Neuronal stem cell (in vitro differentiated cells): ENCODE measurements at places on chromosomes 1 and 21.

DNA sequence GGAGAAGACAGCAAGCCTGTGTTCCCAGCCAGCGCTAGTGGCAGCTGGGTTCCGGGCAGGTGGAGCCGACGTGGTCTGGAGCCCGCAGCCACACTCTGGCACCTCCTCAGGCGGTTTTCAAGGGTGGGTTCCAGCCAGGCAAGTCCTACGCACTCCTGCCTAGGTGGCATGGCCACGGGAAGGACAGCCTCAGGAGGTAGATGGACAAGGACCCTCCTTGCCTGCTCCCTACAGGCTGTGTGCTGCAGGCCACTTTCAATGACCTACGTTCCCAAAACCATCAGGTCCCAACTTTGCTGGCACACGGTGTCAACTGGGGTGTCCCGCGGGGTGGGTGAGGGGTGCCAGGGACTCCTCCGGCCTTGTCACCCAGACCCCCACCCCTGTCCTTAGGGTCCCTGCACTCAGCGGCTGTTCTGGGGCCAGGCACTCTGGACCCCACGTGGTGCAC, 6.7 kb upstream of the PTGER3 start:
- DNase-seq, result no peak
- peaks cover 41% of the 10 kb centered on the region for H3K36me3 ChIP-seq
- no peaks in the 10 kb centered on the region for H3K27me3 ChIP-seq

GRCh38 chr1:186785503-186785902, 43.2 kb upstream of the PLA2G4A start:
- no peaks in the 10 kb centered on the region for H3K4me1 ChIP-seq
- no peak overlapping the region for H3K27ac ChIP-seq
- H3K27me3 ChIP-seq, result no peaks in the 10 kb centered on the region
- DNase-seq, result no peak
- H3K36me3 ChIP-seq, result no peaks in the 10 kb centered on the region
- no peak overlapping the region for H3K4me3 ChIP-seq

DNA sequence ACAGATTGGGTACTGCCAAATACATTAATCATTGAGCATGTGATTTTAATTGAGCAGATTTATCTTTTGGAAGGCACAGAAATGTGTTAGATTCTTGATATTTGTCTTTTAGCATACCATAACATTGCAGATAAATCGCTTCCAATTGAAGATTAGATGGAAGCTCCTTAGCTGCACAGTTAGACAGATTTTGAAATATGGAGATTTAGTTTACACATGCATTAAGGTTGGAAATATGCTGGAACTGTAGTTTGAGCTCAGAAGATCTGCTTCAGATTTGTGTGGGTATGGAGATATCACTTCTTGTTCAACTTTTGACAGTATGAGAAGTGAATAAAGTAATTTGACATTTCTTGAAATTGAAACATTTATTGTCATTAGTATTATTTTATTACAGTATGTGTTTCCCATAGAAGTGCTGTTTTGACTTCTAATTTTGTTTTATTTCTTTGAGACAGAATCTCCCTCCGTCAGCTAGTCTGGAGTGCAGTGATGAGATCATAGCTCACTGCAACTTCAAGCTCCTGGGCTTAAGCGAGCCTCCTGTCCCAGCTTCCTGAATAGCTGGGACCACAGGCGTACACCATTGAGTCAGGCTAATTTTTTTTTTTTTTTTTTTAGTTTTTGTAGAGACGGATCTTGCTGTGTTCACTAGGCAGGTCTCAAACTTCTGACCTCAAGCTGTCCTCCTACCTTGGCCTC, 29.1 kb downstream of the THRAP3 start:
- no peak overlapping the region for H3K4me3 ChIP-seq
- H3K36me3 ChIP-seq, result peaks cover 55% of the 10 kb centered on the region
- no peaks in the 10 kb centered on the region for H3K27me3 ChIP-seq
- no peak overlapping the region for H3K27ac ChIP-seq
- no peak for DNase-seq

DNA sequence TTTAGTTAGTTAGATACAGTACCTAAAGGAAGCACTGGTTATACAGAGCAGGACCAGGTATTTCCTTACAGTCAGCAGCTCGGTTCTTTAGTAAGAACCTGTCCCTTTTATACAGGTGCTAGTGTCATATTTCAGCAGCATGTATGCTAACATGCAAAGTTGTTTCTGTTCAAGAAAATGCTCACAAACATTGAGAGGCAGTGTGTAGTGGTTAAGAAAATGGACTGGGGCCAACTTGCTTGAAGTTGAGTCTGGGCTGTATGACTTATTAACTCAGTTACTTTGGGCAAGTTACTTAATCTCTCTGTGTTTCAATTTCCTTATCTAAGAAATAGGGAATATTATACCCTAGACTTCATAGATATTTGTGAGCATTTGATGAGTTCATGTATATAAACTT, 31.1 kb downstream of the AK4 start:
- no peak for DNase-seq
- H3K36me3 ChIP-seq, result no peaks in the 10 kb centered on the region
- peaks cover 7% of the 10 kb centered on the region for H3K4me1 ChIP-seq
- H3K4me3 ChIP-seq, result no peak overlapping the region
- no peak overlapping the region for H3K27ac ChIP-seq

GRCh38 chr1:24917327-24918074, 12.6 kb downstream of the RUNX3 start:
- H3K27me3 ChIP-seq, result peaks cover 90% of the 10 kb centered on the region
- no peaks in the 10 kb centered on the region for H3K36me3 ChIP-seq
- DNase-seq, result no peak
- no peak overlapping the region for H3K27ac ChIP-seq

- H3K27me3 ChIP-seq, result no peaks in the 10 kb centered on the region
- no peak overlapping the region for H3K27ac ChIP-seq
- H3K36me3 ChIP-seq, result no peaks in the 10 kb centered on the region
- no peak overlapping the region for H3K4me3 ChIP-seq
- no peaks in the 10 kb centered on the region for H3K4me1 ChIP-seq
Measured at GRCh38 chr1:88275259-88275862, 408.7 kb upstream of the PKN2 start.

DNA sequence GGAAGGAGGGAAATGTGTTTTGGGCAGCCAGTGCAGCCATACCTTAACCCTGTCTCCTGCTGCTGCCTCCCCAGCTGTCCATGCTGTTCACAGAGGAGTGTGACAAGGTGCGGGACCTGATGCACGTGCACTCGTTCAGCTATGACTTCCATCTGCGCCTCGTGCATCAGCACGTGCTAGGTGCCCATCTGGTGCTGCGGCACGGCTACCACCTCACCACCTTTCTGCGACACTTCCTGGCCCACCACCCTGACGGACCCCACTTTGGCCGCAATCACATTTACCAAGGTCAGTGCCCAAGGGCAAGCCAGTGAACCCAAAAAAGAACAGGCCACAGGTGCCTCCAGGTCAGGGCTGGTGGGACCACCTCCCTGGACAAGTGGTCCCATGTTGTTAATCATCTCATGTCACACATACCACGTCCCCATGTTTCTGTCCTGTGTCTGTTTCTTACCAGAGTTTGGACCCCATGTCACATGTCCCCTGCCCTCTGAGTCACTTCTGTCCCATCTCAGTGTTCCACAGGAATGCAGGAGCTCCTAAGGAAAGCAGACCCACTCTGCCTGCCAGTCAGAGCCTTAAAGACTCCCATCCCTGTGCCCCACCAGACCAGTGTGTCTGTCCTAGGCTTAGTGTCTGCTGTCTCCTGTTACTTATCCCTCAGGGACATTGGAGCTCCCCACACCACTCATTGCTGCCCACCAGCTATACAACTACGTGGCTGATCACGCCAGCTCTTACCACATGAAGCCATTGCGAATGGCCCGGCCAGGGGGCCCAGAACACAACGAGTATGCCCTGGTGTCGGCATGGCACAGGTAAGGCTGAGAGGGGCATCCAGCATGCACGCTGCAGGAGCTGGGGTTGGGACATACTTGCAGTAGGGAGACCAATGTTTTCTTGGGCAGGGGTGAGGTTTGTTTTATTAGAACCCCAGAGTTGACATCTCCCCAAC, 6.6 kb downstream of the HYI start:
- no peak overlapping the region for H3K27ac ChIP-seq
- DNase-seq, result no peak
- peaks cover 4% of the 10 kb centered on the region for H3K4me1 ChIP-seq
- H3K36me3 ChIP-seq, result peaks cover 55% of the 10 kb centered on the region
- no peaks in the 10 kb centered on the region for H3K27me3 ChIP-seq
- H3K4me3 ChIP-seq, result no peak overlapping the region
